Activated gamma-delta T cell treated with Interleukin-2 at 50 U/mL for 16 hours (primary cell): ENCODE measurements at places on chromosomes 11 and 22.

- DNase-seq = no peak
Observed at GRCh38 chr11:134640536-134640935, 228.5 kb upstream of the B3GAT1 start.

- no peak for DNase-seq
Observed at GRCh38 chr11:110720431-110721275, 8.4 kb upstream of the ARHGAP20 start.

GRCh38 chr11:122755409-122755808, 82.9 kb upstream of the CRTAM start:
- DNase-seq = no peak

- no peak for DNase-seq
Observed at GRCh38 chr11:45470151-45470793, 184.1 kb upstream of the SYT13 start.

DNA sequence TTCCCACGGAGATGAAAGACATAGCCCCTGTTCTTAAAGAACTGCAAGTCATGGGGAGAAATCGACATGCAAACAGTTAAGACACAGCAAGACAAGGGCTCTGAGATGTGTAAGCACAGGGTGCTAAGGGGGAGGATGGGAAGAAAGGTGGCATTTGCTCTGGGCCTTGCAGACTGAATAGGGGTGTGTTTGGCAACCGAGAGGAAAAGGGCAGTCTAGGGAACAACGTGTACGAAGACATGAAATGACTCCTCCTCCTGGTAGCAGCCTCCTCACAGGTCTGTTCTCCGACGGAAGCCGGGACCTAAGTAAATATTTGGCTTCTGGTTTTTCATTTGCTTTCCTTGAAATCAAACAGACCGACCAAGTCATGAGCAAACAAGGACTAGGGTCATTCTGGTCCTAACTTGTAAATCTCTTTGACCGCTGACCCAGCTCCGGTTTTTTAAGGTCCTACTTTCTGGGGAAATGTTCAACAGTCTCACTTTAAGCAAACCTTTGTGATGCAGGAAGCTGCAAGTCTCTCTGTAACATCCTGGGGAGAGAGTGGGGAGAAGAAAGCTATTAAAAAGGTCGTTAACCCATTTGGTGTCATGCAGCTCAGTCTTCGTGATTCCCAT, 19.7 kb downstream of the NNMT start:
- no peak for DNase-seq

DNA sequence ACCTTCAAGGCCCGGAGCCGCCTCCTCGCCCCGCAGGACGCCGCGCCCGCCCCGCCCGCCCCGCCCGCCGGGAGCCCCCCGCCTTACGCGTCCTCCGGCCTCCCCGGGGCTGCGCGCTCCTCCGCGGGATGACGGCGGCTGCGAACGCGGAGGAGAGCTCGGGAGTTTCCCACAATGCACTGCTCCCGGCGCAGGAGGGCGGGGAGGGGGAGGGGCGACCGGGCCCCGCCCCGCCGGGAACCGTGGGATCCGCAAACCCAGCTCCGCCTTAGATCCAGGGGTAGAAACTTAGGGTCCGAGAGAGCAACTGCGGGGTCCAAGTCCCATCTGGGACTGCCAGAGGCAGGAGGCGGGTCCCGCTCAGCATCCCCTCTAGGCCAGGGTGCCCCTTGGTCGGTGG, at the start of gene CEND1:
Gene CEND1 (minus strand): TSS at position 148 of the 400 bp plus-strand sequence. CDS start 1,514 bp downstream, outside the sequence.
- DNase-seq = no peak

DNA sequence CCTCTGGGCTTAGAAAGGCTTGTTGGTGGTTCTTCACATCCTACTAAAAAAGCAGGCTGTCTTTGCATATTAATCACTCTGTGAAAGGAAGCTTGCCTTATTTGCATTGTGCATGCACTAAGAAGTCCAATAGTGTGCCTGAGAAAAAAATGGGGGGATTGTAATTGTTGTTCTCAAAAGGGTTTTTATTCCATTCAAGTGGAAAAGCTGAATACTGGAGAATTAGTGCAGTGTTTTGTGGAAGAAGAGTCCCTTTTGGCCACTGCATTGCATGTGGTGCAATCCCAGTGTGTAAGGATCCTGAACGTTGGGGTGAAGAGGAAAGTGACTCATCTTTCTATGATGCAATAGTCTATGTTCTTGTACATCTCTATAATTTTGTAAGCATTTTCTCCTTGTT, 16.5 kb downstream of the NCAM1 start:
- DNase-seq = no peak

DNA sequence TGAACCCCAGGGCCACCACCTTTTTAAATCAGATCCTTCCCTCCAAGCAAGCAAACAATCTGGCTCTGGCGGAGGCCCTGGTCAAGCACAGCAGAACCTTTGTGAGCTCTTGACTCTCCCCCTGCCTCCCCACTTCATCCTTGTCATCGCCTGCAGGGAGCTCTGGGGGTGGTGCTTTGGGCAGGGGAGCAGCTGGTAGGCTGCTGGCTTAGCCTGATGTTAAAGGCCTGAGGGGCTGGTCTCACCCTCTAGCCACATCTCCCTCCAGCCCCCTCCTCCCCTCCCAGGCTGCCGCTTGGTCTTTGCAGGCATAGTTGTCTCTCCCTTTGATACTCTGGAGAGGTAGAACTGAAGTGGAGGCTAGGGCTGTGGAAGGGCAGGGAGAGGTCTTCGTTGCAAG, 50.9 kb downstream of the THAP12 start:
- no peak for DNase-seq

DNA sequence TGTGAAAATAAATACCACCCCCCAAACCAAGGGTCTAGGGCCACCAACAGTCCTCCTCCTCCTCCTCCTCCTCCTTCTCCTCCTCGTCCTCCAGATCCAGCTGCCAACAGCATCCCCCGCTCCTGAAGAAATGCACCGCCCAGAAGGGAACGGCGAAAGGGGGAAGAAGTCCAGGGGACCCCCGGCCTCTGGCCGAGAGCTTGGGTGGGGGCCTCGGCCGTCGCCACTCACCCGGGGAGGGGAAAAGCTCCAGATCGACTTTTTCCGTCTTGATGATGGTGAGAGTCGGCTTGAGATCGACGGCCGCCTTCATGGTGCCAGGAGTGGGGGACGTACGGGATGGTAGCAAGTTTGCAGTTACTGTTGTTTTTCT, 65.7 kb downstream of the ETS1 start:
- DNase-seq = no peak

GRCh38 chr11:126969865-126970479, 30.6 kb downstream of the KIRREL3 start:
- no peak for DNase-seq

DNA sequence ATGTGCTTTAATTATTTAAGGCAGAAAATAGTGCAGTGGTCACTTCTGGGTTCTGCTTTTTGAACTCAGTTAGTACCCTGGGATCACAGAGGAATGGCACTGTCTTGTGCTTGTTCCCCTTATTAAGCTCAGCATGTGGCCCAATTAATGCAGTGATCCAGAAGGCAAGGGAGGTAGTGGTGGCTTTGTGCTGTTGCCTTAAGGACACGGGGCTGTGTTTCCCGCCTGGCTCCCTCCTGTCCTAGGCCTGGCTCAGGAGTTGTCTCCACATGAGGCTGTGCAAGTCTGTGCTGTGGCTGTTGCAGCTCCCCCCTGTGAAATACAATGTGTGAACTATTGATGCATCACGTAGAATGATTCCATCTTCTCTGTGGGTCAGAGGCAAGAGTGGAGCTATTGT, 49.2 kb upstream of the CABP7 start:
- no peak for DNase-seq

- DNase-seq = no peak
Observed at GRCh38 chr11:27705873-27706820, 5.9 kb upstream of the BDNF start.

- no peak for DNase-seq
Observed at GRCh38 chr11:70532731-70533130, 134.4 kb downstream of the CTTN start.

DNA sequence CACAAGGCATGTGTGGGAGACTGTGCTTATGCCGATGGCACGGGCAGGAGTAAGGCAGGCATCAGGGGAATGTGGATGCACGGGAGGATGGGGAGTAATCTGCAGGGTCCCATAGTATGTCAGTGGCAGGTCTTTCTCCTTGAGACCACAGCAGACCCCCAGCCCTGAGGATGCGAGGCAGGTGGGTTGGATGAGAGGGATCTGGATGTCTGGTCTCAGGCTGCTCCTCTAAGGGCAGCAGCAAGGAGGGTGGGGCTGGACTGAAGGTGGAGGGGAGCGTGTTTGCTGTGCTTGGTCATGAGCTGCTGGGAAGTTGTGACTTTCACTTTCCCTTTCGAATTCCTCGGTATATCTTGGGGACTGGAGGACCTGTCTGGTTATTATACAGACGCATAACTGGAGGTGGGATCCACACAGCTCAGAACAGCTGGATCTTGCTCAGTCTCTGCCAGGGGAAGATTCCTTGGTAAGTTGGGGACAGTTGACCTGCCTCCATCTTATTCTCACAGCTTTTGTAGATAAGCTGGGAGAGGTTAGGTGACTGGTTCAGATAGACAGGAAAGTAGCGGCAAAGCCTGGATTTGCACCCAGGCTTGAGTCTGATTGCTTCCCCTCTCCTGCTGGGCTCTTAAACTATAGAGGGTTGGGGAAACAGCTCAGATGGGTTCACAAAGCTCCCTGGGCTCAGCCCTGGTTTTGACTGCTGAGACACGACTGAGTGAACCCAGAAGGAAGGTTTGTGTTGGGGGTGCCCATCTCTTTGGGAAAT, at the start of gene APOL1:
Gene APOL1 (plus strand): TSS at position 380 of the 769 bp plus-strand sequence. CDS start 1,823 bp downstream, outside the sequence.
- DNase-seq = peak; percentile 37

DNA sequence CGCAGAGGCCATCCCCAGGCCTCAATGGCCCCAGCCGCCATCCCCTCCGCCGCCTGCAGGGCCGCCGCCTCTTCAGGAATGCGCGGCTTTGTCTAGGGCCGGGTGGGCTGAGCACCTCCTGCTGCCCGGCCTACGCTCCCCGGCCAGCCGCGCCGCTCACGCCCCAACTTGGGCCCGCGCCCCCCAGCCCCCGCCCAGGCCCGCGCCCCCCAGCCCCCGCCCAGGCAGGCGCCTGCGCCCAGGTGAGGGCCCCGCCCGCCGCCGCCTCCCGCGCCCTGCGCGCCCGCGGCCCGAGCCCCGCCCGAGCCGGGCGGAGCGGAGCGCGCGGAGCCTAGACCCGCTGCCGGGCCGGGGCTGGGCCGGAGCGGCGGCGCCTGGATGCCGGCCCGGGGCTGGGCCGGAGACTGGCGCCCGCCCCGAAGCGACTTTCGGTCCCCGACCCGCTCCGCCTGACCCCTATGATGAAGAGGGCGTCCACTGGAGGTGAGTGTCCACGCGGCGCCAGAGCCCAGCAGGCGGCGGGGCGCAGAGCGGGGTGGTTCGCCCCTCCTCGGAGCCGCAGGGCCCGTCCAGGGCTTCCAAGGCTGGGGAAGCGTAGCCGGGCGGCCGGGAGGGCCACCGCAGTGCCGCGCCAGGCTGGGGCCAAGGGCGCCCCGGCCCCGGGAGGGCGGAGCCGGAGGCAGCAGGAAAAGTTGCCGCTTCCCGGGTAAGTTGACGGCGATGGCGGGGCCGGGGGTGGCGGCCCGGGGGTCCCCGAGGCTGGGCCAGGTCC, 34.3 kb upstream of the PRODH start:
- DNase-seq = no peak

GRCh38 chr22:26362471-26362870, 66.6 kb upstream of the ASPHD2 start:
- no peak for DNase-seq

DNA sequence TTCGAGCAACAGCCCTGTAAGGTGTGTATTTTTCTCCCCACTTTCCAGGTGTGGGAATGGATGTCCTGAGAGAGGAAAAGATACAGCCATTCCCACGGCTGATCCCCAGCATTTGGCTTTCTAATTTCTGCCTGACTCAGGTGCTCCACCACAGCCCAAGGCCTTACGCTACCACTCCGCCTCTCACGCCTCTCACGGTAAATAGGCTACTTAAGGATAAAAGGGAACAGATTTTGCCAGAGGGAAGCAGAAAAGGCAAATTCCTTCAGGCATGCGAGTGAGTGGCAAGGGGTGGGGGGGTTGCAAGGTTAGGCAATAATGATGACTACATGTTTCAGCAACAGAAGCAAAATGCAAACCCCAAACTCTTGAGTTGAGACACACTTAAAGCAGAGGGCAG, 9.2 kb downstream of the PVALB start:
- no peak for DNase-seq

- no peak for DNase-seq
Observed at GRCh38 chr11:3775736-3776406, 21.5 kb downstream of the NUP98 start.

GRCh38 chr11:45663486-45664375, 1.7 kb downstream of the CHST1 start:
- DNase-seq = no peak

- peak; percentile 40 for DNase-seq
Observed at GRCh38 chr22:22748297-22748743, 103.9 kb downstream of the GGTLC2 start.

DNA sequence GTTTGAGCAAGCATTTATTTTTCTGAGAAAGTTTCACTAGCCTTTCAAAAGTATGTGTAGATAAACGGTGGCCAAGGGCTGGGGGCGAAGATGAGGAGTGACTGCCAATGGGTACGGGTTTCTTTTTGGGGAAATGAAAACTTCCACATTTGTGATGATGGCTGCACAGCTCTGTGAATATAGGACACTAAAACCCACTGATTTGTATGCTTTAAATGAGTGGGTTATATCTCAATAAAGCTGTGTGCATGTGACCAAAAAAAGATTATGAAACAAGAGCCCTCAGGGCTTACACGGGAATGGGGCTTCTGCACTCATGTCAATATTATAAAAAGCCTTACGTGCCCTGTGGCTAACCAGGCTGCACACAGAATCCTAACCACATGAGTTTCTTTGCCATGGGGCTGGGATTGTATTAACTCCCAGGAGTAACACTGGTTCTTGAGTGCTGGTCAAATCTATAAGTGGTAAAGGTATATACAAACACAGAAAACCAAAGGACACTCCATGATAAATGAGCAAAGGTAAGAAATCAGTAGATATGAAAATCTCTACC, 31.3 kb downstream of the ABCC8 start:
- no peak for DNase-seq

DNA sequence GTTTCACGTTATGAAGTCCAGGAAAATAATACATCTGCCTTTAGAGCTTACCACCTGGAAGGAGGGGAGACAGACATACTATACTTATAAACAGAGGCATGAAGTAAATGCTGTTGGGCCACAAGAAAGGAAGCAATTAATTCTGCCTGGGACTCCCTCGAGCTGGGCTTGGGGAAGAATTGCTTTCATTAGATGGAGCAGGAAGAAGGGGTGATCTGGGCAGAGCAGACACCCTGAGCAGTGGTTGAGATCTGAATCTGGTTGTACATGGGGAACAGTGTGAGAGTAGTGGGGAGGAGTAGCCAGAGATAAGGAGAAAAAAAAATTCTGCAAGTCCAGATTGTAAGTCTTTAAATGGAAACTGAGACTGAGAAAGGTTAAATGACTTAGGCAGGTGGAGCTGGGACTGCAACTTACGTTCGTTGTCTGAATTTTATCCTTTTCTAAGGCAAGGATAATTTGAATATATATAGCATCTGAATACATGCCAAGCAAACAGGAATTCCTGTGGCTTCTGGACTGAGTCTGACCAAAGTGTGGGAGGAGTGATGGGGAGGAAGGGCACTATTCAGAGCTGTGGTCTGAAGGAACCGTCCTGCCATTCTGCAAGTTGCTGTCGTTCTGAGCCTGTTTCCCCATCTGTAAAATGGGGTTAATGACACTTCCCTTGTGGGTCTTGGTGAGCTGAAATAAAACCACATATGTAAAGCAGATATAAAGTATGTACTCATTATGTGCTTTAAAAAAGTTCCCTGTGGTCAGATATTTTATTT, 7.9 kb downstream of the NCAM1 start:
- no peak for DNase-seq
